T-cell (primary cell): ENCODE measurements at places on chromosomes 13 and 19.

GRCh38 chr13:73421310-73421912, 362.6 kb downstream of the KLF5 start:
- no peak for DNase-seq

DNA sequence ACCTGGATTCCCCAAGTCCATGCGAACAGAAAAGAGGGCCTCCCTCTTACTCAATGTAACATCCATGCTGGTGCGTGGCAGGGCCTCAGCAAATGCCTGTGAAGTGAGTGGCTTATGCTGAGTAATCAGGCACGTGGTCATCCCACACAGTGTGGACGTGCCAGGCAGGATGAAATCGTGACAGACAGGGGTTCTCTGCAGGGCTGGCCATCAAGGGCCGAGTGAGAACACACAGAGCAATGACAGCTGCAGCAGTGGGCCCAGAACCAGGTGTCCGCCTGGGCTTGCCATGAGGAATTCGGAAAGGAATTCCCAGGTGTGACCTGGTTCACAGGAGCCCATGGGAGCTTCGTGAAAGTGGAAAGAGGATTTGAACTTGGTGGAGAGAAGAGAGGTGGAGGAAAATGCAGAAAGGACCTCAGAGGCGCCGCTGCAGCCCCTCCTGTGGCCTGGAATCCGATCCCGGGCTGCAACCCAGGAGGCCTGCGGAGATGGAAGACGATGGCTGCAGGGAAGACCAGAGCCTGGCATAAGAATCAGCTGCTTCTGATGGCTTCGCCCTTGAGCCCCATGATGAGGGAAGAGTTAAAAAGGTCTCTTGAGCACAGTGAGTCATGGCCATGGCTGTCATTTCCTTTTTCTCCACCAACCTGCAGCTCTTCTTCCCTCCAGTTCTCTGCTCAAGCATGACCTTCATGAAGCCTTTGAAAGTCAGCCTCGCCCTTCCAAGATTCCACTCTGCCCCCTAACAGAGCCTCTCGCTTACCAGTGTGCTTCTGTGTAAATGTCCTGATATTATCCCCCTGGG, 34.6 kb upstream of the SOX1 start:
- DNase-seq = no peak

GRCh38 chr19:30577551-30578105, 205.4 kb downstream of the ZNF536 start:
- DNase-seq = no peak

DNA sequence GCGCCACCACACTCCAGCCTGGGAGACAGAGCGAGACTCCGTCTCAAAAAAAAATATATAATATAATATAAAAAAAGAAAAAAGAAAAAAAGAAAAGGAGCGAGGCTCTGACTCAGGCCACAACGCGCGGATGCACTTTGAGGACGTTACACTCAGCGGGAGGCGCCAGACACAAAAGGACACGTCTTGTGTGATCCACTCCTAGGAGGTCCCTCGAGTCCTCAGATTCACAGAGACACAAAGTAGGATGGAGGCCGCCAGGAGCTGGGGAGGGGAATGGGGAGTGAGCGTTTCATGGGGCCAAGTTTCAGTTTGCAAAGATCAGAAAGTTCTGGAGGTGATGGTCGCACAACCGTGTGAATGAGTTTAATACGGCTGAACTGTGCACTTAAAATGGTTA, 8.5 kb upstream of the ABHD17A start:
- no peak for DNase-seq

GRCh38 chr13:44759384-44760360, 183.5 kb upstream of the TSC22D1 start:
- no peak for DNase-seq

DNA sequence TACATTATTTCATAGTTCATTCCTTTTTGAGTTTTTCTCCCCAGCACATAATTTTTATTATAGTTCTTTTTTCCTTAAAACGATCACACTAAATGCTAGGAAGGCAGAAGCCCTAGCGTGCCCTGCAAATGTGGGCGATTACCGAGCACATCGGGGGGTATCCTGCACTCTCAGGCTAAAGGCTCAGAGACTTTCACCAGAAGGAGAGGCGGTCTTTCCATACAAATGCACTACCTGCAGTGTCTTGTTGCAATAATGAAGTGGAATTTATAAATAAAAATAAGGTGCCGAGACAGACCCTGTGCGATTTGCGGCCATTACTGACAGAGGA, 29.3 kb upstream of the SPACA7 start:
- no peak for DNase-seq

DNA sequence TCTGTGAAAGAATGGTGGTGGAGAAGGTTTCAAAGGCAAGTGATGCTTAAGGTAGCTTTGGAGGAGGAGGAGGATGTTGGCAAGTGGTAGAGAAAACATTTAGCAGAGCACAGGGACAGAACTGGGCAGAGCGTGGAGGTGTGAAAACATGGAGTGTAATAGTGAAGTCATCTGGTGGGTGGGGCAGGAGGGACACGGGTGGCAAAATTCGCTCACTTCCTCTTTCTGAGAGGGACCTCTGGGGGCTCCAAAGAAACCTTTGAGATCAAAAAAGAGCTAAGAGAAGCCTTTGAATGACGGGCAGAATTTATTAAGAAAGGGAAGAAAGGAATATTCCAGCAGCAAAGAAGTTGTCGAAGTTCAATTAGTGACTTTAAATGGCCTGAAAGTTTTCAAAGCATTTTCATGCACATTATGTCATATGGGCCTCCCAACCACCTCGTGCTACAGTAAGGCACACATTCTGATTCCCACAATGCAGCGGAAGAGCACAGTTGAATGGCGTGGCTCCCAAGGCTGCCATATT, 82.8 kb downstream of the STARD13 start:
- DNase-seq = no peak

- no peak for DNase-seq
Measured at GRCh38 chr19:55066107-55066709, 3.3 kb upstream of the RDH13 start.

DNA sequence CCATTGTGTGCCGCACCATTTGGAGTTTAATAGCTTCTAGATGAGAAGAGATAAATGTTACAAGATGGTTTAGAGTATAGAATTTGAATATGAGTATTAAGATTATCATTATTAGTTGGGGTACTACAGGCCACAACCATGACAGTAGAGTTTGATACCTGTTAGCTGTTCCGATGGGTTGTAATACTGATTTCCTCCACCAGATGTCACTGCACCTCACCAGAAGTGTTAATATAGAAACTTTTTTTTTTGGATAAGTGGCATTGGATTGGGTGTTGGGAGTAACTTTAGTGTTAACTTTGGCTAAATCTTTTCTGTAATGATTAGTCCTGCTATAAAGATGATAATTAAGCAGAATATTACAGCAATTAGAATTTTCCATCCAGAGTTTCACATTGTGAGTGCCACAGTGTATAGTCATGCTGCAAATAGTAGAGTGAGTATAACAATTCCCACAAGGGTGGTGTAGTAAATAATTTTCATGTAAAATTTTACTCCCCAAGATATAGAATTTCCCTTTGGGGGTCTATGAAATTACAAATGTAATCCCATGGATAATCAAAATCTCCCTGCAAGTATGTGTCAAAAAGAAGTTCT, 56.3 kb downstream of the PSG3 start:
- DNase-seq = peak; percentile 44

DNA sequence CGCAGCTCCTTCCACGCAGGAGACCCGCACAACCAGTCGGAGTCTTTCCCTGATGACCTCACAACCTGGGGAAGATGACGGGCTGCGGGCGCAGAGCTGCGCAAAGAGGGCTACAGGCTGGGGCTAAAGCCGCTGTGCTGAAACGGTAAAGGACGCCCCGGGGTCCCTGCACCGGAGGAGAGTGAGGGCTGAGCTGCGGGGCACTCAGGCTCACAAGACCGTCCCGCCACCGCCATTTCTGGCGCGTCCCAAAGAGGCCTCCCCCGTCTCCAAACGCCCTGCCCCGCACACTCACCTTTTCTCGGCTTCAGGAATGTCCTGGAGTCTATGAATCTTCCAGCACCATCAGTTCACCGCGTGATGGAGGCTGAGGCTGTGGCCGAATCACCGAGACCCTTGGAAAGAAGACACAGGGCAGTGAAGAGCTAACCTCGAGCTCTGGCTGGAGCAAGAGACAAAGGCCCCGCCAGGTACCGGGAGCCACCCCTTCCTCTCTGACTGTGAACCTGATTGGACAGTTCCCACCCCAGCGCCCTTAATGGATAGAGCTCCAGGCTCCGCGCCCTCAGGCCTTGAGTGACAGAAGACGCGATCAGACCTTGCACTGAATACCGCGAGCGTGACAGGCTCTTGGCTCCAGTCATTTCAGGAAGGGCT, 41.8 kb upstream of the ZNF429 start:
- DNase-seq = peak; percentile 51

DNA sequence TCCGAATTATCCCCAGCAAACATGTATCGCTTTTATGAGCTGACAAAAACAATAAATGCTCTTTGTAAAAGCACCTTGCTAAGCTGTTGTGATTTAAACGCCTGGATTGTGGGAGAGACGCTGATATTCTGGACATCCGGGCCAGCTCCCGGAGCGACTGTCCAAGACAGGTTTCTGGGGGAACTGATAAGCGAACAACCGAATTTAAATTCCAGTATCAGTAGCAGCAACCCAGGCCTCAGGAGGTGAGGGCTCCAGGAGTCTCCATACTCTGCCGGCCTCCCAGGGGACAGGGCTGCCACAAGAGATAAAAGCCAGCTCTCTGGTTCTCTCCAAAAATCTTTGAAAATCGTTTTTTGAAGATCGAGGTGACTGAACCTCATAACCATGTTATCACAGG, 50.3 kb upstream of the VSTM2B start:
- no peak for DNase-seq

DNA sequence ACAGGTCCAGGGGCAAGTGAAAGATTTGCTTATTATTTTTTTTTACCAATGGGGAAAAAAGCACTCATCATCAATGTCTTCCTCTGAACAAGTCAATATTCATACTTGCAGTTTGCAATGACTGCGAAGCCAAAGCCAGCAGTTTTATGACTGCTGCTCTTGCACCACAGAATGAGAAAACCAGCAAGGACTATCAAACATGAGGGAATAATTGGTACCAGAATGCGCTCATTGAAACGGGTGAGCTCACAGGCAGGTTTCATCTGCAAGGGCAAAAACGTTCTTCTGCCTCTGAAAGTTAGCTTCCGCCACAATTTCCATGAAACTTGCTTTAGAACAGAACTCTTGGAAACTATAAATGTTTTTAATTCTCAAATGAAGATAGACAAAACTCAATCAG, 5.5 kb downstream of the DLEU7 start:
- DNase-seq = no peak

GRCh38 chr13:56134524-56134923, 1006.2 kb upstream of the PRR20A start:
- DNase-seq = no peak

GRCh38 chr13:24129914-24130774, 30.4 kb upstream of the SPATA13 start:
- DNase-seq = no peak

DNA sequence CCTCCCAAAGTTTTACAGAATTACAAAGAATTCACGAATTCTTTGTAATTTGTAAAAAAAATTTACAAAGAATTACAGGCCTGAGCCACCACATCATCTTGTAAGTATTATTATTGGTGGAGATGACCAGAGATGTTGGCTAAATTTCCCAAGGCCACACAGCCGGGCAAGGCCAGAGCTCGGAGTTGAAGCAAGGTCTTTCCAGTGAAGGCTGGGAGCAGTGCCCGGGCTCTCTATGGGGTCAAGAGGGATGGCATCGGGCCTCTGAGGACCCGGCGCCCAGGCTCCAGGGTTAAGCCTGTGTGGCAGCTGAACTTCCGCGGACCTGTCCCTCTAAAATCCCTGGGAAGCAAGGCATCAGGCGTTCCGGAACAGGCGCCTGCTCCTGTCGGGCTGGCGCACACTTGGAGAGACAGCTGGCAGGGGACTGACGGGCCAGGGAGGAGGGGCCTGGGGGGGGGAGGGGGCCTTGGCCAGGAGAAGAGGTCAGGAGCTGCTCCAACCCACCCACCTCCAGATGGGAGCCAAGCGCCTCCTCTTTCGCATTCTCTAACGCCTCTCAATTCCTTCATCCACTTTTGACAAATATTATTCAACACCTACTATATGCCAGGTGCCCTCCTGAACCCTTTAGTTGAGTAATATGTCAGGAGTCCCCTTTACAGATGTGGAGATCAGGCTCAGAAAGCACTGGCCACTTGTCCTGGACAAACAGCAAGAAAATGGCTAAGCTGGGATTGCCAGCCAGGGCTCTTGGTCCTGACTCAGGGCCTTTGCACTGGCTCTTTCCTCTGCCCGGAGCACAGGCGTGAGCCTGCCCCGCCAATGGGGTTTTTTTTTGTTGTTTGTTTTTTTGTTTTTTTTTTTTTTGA, 36.8 kb upstream of the SEMA6B start:
- DNase-seq = no peak

DNA sequence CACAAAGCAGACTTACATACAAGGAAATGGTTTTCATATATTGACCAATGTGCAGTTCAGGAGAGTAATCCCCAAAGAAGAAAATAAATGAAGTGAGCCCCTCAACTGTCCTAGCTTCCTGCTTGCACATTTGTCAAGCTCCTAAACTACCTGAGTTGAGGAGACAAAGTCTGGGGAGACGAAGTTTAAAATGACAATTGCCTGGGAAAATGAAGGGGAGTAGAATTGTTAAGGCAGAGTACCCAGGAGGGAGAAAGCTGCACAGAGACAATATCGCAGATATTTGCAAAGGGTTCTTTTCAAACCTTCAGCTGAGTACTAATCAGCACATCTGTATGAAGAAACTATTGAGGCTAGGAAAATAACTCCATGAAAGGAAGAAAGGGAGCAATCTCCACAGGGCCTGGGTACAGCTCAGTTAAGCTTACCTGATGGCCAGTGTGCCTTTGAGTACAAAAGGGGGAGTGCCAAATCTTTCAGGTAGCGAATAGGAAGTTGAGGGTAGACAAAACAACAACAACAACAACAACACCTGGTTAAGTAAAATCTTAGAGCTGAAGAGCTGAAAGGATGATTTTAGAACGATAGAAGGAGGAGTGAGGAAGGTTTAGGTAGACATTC, 1700.1 kb upstream of the PRR20A start:
- DNase-seq = no peak

- no peak for DNase-seq
Measured at GRCh38 chr13:113792886-113793717, 34.1 kb downstream of the TMEM255B start.

- no peak for DNase-seq
Measured at GRCh38 chr13:72804301-72804700, 22.4 kb downstream of the PIBF1 start.
